NCI-H2107 (cell line): ENCODE measurements at places on chromosomes 16 and 17.

DNA sequence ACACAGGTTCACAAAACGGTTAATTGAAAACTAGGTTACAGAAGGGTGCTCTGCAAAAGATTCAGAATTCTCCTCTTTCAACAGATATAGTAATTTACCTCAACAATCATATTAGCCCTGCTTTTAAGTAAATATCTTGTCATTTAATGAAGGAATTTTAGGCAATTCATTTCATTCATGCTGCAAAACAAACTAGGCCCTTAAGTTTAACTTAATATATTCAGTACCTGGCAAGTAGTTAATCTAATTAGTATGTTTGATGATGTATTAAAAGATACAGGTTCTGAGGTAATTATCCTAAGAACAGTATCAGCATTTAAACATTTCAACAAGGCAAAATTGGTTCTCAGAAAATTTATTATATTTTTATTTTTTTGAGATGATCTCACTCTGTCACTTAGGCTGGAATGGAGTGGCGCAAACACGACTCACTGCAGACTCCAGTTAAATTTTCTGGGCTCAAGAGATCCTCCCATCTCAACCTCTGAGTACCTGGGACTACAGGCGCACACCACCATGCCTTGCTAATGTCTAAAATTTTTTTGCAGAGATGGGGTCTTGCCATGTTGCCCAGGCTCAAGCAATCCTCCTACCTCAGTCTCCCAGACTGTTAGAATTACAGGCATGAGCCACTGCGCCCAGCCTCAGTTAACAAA is 44.9 kb downstream of the SMURF2 start:
- no peak for DNase-seq

DNA sequence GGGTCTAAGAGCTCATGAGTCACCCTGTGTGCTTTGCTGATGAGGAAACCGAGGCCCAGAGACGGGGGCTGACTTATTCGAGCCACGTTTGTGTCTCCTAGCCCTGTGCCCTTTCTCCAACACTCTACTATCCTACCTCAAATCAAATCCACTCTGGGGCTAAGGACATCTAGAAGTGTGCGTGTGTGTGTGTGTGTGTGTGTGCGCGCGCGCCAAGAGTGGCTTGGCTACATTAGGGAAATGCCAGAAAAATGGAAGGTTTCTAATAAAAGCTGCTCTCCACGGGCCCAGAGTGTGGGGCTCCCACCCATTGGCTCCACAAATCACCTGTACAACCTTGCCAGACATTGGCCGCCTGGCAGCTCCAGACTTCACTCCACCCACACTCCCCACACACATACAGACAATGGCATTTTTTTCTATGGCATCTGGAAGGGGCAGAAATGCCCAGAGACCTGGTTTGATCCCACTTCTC is 30.3 kb upstream of the PHOSPHO1 start:
- no peak for DNase-seq

GRCh38 chr16:20307240-20307671 is 20.1 kb downstream of the GP2 start:
- no peak for DNase-seq

- no peak for DNase-seq
These were observed 490.9 kb downstream of the SHISA9 start for GRCh38 chr16:13392341-13392740.

DNA sequence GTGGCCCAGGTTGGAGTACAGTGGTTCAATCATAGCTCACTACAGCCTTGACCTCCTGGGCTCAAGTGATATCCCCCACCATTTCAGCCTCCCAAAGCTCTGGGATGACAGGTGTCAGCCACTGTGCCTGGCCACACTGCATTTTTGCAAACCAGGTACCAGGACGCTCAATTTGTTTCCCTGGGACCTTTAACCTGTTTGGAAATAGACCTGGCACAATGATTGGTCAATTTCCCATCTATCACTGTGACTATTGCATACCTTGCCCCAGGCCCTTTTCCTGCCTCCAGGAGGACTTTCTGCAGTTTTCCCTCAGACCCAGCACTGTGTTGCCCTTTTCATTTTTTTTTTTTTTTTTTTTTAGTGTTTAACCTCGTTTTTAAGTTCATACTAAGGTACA is 11.1 kb upstream of the FUS start:
- DNase-seq: no peak

- DNase-seq: no peak
These were observed 34.4 kb downstream of the PMFBP1 start for GRCh38 chr16:72137380-72138063.

DNA sequence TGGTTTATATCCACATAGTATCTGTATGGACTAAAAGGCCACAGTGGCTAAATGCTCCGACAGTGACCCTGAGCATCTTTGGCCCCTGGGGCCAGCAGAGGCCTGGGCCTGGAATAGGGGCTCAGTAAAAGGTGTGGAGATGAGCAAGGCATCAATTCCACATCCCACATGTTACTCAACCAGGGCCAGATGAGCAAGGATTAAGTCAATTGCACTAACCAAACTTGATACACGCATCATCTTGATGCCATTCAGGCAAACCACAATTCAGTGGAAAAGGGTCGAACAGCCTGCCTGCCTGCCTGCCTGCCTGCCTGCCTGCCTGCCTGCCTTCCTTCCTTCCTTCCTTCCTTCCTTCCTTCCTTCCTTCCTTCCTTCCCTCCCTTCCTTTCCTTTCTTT is 53.5 kb upstream of the DNAJA2 start:
- no peak for DNase-seq

DNA sequence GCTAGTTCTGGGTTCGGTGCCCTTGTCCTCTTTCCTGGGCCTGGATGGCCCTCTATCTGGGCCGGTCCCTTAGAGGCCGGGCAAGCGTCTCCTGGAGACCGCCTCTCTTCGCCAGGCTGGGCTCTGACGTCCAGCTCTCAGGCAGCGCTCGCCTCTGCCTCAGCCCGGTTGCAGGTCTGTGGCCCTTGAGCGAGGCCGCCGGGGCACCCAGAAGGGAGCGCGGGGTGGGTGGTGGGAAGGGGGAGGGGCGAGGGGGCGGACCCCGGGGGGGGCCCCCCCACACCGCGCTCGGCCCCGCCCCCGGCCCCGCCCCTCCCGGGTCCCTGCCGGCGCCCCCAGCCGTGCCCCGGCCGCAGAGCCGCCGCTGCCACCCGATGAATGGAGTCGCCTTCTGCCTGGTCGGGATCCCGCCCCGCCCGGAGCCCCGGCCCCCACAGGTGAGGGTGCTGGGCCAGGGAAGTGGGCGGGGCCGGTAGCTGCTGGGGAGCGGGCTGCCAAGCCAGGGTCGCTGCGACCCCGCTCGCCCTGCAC is at the start of gene ARHGAP23:
Gene ARHGAP23, plus strand, starts transcription at position 353 of the 531 bp plus-strand sequence. Its CDS starts 22 bp downstream, at position 375.
- no peak for DNase-seq

DNA sequence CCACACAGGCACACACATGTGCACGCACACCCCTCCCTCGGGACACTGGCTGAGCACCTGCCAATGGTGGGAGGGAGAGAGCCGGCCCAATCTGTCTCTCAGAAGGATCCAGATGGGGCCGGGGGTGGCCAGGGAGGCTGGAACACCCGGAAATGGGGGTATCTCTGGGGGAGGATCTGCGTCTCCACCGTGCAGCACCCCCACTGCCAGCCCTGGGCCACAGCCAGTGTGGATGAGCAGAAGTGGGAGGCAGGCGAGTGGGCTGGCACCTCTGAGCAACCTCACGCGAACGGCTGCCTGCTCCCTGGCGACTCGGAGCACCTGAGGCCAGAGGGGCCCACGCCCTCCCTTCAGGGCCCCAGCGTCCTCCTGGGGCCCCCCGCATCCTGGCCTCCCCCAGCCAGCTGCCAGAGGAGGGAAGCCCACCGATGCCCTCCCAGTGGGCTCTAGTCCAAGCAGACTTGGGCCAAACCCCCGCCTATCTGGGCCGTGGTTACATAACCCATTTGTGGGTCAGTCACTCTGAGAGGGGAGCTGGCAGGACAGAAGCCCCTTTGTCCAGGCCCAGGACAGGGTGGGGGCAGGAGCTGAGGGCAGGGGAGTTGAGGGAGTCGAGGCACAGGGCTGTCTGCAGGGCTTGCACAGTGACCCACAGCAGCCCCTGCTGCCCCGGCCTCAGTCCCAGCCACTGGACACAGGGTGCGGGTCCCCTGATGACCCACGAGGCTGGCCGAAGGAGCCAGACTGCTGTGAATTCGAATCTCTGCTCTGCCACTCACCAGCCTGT is 5.6 kb downstream of the CASKIN1 start:
- DNase-seq: no peak

DNA sequence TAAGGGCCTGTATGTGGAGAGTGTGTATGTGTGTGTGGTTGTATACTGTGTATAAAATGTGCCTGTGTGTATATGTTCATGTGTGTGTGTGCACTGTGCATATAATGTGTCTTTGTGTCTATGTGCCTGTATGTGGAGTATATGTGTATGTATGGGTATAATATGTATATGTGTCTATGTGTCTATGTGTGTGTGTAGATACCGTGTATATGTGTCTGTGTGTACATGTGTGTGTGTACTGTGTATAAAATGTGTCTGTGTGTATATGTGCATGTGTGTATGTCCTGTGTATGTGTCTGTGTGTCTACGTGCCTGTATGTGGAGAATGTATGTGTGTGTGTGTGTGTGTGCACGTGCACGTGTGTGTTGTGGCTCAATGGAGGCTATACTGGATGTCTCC is 200.4 kb upstream of the ZFHX3 start:
- no peak for DNase-seq

DNA sequence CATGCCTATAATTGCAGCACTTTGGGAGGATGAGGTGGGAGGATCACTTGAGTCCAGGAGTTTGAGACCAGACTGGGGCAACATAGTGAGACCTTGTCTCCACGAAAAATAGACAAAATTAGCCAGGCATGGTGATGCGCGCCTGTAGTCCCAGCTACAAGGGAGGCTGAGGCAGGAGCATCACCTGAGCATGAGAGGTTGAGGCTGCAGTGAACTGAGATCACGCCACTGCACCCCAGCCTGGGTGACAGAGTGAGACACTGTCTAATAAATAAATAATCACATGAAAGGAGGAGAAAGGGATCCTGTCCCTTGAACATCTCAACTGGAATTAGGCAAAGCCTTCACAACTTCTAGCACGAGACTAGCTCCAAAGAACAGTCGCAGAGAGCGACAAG is 53.2 kb downstream of the TEKT5 start:
- no peak for DNase-seq

DNA sequence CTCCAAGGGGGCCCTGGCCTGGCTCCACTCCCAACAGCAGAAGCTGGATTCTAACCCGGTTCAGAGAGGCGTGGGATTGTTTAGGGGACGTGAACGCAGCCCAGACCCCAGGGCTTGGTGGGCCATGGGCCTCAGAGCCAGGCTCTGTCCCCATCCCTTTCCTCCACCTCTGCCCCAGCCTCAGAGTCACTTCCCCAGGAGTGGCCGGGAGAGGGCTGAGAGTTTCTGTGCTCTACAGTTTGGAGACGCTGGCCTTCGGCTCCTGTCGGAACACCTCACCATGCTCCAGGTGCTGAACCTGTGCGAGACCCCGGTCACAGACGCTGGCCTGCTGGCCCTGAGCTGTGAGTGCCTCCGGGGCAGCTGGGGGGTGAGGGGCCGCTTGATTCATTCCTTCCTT is 73.8 kb upstream of the PLCG2 start:
- no peak for DNase-seq

DNA sequence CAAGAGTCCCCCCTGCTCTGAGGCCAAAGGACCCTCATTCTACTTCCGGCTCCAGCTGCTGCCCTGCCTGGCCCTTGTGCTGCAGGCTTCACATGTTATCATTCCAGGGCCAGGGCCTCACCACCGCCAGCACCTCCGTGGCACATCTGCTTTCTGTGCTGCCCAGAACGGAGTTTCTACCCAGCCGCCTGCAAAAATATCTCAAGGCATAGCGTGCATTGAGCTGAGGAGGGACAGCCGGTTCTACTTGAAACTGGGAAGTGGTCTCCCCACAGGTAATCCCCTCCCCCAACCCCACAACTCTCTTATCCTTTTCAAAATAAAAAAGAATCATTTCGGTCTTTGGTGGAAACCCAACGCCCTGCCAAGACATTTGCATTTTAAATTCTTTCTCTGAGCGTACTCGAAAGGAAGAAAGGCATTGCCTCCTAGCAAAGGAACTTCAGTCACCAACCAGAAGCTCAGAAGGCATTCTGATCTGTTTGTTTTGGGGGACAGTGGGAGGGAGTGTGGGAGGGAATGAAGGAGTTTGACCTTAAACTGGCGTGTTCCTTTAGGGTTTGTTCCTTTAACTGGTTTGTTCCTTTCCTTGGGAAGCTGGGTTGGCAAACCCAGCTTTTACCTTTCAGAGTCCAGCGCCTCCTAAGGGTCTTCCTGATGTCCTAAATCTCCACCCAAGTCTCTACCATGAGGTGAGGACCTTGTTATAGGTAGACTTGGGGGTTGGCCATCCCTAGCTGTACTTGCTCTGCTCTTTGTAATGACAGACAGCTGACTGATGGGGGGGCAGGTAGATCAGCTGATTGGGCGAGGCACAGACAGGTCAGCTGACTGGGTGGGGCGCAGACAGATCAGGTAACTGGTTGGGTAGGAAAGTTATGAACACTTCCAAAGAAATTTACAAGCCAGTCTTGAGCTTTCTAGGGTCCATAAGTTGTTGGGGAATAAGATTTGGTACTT is 33.4 kb upstream of the PIK3R6 start:
- DNase-seq: no peak

DNA sequence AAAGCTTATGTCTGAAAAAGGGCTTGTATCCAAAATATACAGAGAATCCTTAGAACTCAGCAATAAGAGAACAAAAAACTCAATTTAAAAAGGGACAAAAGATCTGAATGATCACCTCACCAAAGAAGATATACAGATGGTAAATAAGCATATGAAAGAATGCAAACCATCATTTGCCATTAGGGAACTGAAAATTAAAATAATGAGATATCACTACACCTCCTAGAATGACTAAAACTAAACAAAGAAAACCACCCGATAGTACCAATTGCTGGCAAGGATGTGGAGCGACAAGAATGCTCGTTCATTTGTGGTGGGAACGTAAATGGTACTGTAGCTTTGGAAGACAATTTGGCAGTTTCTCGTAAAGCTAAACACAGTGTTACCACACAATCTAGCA is 66.9 kb upstream of the MPHOSPH6 start:
- no peak for DNase-seq

DNA sequence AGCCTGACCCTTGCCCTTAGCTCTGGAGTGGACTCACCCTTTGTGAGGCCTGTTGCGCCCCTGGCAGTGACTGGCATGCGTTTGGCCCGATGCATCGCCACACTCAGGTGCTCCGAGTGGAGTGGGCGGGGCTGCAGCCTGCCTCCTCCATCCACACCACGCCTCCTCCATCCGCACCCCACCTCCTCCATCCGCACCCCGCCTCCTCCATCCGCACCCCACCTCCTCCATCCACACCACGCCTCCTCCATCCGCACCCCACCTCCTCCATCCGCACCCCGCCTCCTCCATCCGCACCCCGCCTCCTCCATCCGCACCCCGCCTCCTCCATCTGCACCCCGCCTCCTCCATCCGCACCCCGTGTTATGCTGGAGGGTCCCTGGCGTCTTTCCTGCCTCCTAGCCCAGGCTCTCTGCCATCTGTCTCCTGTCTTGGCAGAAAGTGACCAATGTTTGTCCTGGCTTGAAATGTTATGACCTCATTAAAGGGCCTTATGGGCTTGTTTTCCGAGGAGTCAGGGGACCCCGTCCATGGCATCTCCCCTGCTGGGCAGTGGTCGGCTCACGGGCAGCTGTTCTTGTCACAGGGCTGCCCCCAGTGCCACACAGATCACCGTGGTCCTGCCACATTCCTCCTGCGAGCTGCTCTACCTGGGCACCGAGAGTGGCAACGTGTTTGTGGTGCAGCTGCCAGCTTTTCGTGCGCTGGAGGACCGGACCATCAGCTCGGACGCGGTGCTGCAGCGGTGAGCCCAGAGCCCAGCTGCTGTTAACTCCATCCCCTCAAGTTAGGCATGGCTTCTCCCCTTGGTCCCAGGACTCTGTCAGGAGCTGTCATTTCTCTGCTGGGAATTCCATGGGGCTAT is 28.7 kb upstream of the MYO15B start:
- no peak for DNase-seq

- DNase-seq: no peak
These were observed 911.6 kb upstream of the EEF2KMT start for GRCh38 chr16:6009151-6009550.
